RWPE1 (cell line): ENCODE measurements at places on chromosomes 1 and 21.

DNA sequence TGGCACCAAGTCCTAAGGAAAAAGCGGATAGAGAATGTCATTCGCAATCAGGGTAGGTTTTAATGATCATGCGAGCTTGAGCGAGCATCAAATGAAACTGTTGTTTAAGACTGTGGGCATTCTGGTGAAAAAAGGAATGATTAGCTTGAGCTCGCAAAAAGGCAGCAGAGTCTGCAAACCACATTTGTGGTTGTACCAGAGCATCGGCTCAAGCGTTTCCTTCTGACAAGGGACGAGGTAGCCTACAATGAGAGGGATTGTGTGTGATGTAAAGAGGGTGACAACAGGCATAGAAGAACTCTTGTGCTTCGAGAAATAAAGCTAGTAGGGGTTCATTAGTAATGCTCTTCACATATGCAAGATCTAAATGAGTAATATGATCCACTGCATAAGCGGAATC, 11.1 kb upstream of the CD48 start:
- no peak for DNase-seq

GRCh38 chr1:151837197-151837596, 2.4 kb downstream of the C2CD4D start:
- DNase-seq: no peak

DNA sequence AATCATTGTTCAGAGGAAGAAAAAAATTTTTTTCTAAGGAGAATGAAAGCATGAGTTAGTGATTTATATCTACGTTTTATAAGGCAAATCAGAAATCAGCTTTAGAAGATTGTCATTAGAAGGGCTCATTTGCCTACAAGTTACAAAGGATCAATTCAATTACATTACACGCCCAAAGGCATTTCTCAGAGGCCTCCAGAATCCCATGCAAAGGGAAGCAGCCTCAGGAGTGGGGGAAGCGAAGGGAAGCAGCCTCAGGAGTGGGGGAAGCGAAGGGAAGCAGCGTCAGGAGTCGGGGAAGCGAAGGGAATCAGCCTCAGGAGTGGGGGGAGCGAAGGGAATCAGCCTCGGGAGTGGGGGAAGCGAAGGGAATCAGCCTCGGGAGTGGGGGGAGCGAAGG, 206.2 kb downstream of the GREM2 start:
- DNase-seq: no peak

DNA sequence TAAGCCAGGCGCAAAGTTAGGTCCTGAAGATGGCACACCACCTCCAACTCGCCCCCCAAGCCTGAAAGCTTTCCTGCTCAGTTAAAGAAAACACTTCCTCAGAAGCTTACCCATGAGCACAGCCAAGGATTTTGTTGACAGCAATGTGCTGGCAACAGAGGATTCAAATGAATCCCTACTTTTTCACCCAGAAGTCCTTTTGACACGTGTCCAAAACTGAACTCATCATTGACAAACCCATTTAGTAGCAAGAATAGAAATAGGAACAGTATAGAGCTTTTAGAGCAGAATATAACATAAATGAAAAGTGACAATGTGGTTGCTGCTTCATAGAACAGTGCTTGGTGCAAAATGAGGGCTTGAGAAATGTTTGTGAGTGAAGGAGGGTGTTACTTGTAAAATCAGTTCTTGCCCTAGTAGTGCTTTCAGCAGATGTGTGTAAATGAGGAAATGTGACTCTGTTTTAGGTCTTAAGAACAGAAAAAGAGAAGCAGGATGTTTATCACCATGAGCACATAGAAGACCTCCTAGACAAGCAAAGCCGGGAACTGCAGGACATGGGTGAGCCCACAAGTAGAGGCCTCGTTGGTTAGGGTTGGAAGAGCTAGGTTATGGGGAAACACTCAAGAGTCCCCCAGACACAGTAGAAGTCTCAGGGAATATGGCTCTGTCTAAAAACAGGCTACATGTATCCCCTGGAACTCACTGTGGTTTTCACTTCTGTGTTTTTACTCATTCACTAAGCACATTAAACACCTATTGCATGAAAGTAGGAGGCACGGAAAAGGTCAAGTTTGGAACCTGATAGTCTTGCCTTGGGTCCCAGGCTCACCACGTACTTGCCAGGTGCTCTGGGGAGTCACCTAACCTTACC, 48.6 kb upstream of the TMEM125 start:
- DNase-seq: no peak

DNA sequence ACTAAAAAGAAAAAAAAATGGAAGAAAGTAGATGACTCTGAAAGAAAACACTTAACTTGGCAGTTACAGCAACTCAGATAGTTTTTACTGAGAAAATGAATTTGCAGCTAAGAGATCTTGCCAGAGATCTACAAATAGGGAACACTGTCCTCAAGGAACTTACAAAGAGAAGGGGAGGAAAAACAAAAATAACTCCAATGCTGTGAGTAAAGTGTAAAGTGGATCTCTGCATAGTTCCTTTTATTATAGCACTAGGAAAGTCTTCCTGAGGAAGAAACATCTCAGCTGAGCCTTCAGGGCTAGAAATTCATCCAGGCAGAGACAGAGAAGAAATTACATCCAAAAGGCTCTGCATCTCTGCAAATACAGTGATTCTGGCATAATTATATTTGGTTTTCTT, 3.9 kb downstream of the CD1B start:
- no peak for DNase-seq

DNA sequence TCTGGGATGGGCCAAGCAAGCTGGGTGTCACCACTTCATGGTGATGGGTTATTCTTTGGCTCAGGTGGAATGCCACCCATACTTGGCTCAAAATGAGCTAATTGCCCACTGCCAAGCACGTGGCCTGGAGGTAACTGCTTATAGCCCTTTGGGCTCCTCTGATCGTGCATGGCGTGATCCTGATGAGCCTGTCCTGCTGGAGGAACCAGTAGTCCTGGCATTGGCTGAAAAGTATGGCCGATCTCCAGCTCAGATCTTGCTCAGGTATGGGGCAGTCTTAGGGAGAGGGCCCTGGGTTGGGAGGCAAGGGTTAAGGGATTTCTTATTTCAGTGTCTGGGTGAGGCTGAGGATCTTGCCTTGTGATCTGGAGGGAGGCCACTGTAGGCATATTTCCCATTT, 15.4 kb upstream of the NASP start:
- no peak for DNase-seq

- DNase-seq: no peak
Observed at GRCh38 chr1:161261261-161262235, 3.0 kb downstream of the PCP4L1 start.

GRCh38 chr1:176638713-176639526, 175.9 kb downstream of the PAPPA2 start:
- no peak for DNase-seq

- no peak for DNase-seq
Observed at GRCh38 chr1:58884706-58885661, 101.1 kb upstream of the JUN start.

GRCh38 chr1:227124473-227124872, 184.4 kb downstream of the COQ8A start:
- DNase-seq: no peak

DNA sequence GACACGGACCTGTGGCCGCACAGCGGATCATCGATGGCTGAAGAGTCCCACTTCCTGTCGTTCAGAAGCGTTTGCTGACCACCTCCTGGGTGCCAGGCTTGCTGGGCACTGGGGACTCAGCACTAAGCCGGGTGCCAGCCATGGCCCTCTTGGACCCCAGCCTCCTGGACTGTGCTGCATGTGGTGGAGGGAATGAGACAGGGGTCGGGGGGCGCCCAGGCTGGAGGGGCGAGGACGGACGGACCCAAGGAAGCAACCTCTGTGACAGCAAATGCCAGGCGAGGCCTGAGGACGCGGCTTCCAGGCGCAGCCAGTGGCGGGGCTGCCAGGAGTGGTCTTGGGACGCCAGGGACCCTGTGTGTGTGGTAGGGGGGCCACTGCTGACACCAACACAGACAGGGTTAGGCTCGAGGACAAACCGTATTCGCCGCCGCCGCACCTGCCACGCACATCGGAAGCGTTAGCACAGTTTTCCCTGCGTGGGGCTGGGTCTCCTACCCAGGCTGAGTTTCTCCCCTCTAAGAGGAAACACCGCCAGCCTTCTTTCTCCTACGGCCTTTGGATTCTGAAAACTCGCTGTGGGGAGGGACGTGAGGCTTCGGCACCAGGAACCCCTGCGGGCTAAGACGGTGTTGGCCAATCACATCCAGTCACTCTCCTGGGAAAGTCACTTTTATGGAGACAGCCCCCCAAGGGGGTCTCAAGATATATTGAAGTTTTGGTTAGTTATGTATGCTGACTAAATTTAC, 3.1 kb upstream of the MXRA8 start:
- DNase-seq: no peak

DNA sequence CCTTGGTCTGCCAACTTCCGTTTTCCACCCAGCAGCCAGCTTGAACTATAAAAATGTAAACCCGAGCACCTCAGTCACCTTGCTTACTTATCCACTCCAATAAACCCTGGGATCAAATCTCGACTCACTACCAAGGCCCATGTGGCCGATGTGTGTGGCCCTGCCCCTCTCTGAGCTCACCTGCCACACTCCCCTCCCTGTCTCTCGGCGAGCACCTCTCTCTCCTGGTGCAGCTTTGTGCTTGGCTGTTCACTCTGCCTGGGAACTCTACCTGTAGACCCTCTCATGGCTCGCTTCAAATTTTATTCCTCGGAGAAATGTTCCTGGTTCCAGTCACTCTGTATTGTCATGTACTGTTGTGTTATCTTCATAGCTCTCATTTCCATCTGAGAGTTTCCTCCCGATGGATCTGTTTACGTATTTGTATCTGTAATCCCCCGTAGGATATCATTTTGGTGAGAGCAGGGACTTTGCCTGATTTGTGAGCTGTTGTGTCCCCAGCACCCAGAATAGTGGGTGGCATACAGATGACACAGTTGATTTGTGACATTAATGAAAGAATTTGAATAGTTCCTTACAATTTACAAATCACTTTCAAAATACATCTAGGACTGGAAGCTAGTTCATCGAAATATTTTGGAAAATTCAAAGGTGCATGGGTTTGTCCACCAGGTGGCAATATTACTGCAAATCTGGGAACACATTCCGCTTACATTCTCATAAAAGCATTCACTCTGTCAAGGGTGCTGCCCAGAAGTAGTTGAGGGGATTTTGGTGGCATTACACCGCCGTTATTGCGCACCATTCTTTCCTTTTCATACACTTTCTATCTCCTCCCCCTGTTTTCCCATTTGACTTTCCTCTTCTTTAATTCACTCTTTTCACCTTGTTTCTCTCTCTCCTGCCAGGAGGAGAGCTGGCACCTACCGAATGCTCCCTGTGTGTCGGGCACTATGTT, 95.3 kb downstream of the ABCA4 start:
- peak; percentile 75 for DNase-seq

GRCh38 chr1:2548068-2548589, 8.0 kb upstream of the TNFRSF14 start:
- DNase-seq: peak; percentile 81

GRCh38 chr1:6601923-6602668, 573 bp downstream of the KLHL21 start:
- no peak for DNase-seq

DNA sequence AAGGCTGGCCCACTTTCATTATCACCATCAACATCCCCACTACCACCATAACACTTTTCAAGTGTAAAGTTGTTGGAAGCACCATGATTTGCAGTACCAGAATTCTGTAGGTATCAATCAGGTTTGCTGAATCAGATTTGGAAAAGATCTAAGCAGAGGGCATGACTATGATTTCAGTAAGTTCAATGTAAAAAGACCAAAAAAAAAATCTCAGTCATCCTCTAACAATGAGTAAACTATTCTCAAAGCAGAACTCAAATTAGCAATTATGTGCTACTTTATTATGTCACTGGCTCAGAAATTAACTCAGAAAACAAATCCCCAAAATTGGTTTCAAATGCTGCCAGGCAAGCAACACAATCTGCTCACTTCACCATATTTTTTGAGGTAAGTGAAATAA, 187.8 kb upstream of the HP1BP3 start:
- no peak for DNase-seq

DNA sequence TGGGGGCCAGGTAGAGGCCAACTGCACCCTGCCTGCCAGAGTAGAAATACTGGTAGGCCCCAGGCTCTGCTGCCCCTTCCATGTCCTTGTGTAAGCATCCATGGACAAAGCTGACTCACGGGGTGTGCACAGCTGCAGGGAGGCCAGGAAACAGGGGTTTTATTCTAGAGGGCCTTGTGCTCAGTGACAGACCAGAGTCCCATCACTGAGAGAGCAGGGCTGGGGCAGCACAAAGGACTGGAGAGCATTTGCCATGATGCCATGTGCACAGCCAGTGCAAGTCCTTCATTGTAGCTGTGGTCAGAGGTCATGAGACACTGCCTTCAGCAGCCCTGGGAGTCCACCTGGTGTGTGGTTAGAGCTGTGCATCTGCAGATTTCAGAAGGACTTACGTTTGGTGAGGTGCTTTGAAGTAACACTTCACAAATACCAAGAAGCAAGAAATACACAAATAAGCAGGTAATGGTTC, 8.1 kb downstream of the ARF1 start:
- no peak for DNase-seq

DNA sequence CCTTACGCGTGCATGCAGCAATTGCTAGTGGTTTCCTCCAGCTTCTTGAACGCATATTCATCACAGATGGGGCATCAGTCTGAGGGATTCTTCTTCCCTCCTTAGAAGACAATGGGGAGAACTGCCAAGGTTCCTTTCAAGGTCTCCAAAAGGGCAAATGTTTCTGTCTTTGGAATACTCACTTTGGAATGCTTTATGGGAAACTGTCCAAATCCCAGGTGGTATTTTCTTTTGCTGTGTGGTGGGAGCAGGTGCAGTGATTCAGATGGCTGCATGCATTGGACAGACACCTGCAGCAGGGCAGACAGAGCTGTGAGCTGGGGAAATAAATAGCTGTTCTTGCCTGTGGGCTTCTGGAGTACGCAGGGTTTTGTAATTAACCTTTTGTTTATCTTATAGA, 40.5 kb downstream of the URB2 start:
- no peak for DNase-seq

DNA sequence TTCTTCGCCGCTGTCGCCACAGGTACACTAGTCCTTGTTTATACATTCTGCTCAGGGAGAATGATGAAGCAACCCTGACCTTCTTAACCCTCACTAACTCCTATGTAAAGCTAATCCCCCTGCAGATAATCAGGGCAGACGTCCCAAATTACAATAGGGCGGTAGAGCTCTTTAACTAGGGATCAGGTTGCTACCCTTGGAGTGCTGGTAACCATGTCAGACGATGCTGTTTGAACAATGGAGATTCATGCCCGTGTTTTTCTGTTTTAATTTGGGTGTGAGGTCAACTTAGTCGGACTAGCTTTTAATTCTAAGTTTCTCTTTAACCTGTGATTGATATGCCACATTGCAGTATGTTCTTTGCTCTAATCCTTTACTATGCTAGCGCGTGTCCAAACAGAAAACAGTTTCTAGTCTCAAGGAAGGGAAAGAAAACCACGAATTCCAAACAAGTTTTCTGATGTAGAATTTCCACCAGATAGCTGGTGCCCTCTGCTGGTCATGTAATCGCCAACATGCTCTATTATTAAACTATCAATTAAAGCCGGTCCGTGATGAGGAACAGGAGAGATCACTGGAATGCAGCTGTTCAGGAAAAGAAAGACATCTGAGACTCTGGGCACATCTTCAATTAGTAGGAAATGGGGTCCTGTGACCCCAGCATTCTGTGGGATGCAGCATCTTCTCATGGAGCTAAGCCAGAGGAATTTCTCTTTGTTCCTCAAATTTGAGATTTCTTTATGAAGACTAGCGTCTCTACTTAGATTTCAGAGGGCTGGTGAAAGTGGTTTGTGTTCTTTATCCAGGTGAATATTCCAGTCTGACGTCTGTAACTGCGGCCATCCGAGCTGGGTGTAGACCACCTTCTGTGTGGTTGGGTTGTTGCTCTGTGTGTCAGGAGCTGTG, 18.3 kb upstream of the VAMP3 start:
- DNase-seq: peak; percentile 44

GRCh38 chr1:29833581-29833980, 597.3 kb downstream of the PTPRU start:
- DNase-seq: no peak

- DNase-seq: no peak
Observed at GRCh38 chr1:230147253-230148125, 80.5 kb downstream of the GALNT2 start.
